Tibial artery (tissue), 4 donors: ENCODE measurements at places on chromosomes 6 and 20.

- DNase-seq = no peak
- no peaks in the 10 kb centered on the region for H3K36me3 ChIP-seq
Observed at GRCh38 chr6:28974505-28974904, 30.6 kb downstream of the ZNF311 start.

DNA sequence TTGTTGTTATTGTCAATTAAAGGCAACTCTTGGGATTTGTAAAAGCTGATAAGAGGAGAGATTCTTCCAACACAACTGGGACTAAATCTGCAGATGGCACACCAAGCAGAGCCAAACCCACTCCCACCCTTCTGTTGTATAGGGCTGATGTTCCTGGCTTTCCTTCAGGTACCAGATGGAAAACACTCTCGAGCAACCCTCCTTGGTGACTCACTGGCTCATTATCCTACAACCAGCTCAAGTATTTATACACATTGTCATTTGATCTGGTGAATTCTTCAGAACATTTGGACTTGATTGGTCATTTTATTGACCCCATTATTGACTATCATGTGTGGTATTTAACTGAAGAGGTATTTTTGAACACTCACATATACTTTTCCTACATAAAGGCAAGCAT is 190.3 kb upstream of the PCSK2 start:
- no peak overlapping the region for H3K27ac ChIP-seq
- H3K4me1 ChIP-seq = no peaks in the 10 kb centered on the region
- H3K36me3 ChIP-seq = no peaks in the 10 kb centered on the region
- H3K27me3 ChIP-seq = no peaks in the 10 kb centered on the region

- H3K36me3 ChIP-seq = peaks cover 8% of the 10 kb centered on the region
- H3K27me3 ChIP-seq = no peaks in the 10 kb centered on the region
- H3K4me1 ChIP-seq = no peaks in the 10 kb centered on the region
- no peak overlapping the region for H3K27ac ChIP-seq
Observed at GRCh38 chr6:116648156-116648555, 20.4 kb downstream of the ZUP1 start.

- no peak overlapping the region for H3K4me3 ChIP-seq
- no peak for DNase-seq
- H3K27ac ChIP-seq = no peak overlapping the region
Observed at GRCh38 chr20:16258766-16259165, 314.5 kb downstream of the KIF16B start.

DNA sequence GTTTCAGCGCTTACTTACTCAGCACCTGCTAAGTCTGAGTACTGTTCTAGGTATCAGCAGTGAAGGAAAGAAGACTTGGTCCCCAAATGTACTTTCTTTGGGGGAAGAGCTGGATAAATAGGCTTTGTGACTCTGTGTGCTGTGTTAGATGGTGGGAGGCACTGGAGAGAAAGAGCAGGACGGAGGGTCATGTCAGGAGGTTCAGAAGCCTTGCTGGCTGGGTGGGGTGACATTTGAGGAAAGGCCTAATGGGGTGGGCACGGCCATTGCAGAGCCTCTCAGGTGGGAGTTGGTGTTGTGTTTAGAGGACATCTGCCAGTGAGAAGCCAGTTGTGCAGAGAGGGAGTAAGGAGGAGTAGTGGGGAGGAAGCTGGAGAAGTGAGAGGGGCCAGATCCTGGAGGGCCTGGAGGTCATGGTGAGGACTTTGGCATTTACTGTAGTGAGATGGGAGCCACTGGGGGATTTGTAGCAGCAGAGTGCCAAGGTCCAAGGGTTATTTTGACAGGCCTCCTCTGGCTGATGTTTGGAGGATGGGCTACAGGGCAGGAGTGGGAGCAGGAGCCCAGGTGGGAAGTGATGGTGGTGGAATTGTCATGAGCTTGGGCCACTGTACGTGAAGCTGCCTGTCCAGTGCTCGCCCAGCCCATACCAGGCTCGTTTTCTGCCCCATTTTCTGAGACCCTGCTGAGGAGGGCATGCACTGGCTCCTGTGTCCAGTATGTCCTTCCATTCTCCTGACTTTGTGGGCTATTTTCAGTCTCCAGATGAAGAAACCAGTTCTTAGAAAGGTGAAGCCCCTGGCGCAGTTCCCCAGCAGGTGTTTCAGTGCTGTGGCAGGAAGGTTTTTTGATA is 886 bp downstream of the SDCBP2 start:
- peaks cover 9% of the 10 kb centered on the region for H3K36me3 ChIP-seq
- no peak overlapping the region for H3K4me3 ChIP-seq
- no peak overlapping the region for H3K27ac ChIP-seq
- peak; percentile 39 for DNase-seq
- no peaks in the 10 kb centered on the region for H3K4me1 ChIP-seq

- H3K4me3 ChIP-seq = no peak overlapping the region
- H3K27ac ChIP-seq = no peak overlapping the region
- no peaks in the 10 kb centered on the region for H3K36me3 ChIP-seq
Observed at GRCh38 chr6:120871416-120872261, 462.6 kb downstream of the TBC1D32 start.

GRCh38 chr20:821046-821730 is 12.3 kb upstream of the FAM110A start:
- H3K4me3 ChIP-seq = no peak overlapping the region
- no peaks in the 10 kb centered on the region for H3K27me3 ChIP-seq
- no peak for DNase-seq
- no peaks in the 10 kb centered on the region for H3K4me1 ChIP-seq

DNA sequence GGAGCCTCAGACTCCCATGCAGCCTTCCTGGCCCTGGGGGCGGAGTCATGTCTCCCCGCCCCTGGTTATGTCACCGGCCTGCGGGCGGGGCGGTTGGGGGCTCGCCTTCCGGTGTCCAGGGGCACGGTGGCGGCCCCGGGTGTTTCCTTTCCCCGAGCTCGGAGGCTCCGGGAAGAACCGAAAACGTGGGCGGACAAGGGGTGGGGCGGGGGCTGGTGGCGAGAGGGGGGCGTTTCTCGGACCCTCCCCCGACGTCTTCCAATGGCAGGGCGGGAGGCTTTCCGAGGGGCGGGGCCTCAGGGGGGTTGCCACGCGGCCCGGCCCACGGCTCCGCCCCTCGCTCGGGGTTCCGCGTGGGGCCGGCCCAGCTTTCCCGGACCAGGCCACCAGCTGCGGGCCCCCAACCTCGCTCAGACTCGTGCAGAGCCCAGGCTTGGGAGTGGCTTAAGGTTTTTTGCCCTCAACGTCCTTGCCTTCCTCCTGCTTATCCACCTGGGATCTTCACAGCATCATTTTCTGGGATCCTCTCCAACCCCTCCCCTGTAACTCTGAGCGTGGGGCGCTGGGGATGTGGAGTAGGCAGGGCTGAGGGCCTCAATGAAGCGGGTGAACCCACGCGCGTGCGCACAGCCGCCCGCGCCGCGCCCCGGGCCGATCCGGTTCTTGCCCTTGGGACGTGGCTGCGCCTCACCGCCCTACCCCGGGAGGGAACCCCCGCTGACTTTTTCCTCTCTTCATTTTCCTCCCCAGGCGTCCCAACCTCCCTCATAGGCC is 2.1 kb upstream of the NRN1 start:
- DNase-seq = peak; percentile 93
- H3K4me3 ChIP-seq = peak overlapping the region; percentile 69
- peak overlapping the region; percentile 90 for H3K27ac ChIP-seq
- H3K36me3 ChIP-seq = no peaks in the 10 kb centered on the region
- H3K27me3 ChIP-seq = peaks cover 4% of the 10 kb centered on the region
- peaks cover 38% of the 10 kb centered on the region for H3K4me1 ChIP-seq

- H3K4me3 ChIP-seq = no peak overlapping the region
- H3K36me3 ChIP-seq = no peaks in the 10 kb centered on the region
- no peaks in the 10 kb centered on the region for H3K4me1 ChIP-seq
Observed at GRCh38 chr20:56845546-56846086, 216.5 kb downstream of the TFAP2C start.

DNA sequence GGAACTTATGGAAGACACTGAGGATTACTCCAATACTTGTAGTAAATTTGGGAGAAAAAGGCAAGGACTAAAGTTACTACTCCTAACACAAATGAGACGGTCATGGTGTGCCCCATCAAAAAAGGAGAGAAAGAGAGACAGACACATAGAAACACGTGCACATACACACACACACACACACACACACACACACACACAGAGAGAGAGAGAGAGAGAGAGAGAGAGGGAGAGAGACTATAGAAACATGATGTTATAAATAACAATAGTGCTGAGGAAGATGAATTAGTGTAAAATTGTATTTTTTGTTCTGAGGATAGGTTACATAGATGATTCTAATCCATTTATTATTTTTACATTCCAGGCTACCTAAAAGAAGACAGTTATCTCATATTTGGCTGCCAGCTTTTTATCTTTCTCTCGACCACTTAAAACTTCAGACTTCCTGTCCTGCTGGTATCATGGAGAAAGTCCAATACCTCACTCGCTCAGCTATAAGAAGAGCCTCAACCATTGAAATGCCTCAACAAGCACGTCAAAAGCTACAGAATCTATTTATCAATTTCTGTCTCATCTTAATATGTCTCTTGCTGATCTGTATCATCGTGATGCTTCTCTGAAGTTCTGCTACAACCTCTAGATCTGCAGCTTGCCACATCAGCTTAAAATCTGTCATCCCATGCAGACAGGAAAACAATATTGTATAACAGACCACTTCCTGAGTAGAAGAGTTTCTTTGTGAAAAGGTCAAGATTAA is 10.5 kb downstream of the PLN start:
- H3K4me3 ChIP-seq = peak overlapping the region; percentile 59
- H3K4me1 ChIP-seq = no peaks in the 10 kb centered on the region
- no peaks in the 10 kb centered on the region for H3K27me3 ChIP-seq
- peak overlapping the region; percentile 3 for H3K27ac ChIP-seq

DNA sequence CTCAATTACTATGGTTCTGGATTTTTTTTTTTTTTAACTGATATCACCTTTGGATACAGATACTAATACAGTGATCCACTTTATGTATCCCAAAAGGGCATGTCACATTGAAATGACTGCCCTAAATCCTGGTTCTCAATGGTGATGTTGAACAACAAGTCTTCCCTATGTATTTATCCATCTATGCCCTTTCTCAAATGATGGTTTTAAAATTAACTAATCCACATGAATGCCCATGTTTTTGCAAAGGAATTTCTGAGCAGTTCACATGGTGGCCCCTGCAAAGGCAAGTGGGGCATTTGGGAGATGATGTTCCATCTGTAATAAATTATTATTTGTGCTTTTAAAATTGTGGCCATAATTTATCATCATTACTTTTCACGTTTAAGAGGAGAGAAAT is 2.7 kb downstream of the ADGRB3 start:
- DNase-seq = no peak
- peaks cover 21% of the 10 kb centered on the region for H3K4me1 ChIP-seq
- no peaks in the 10 kb centered on the region for H3K36me3 ChIP-seq
- no peak overlapping the region for H3K4me3 ChIP-seq

GRCh38 chr20:16462711-16463110 is 110.5 kb downstream of the KIF16B start:
- no peaks in the 10 kb centered on the region for H3K4me1 ChIP-seq
- no peak overlapping the region for H3K27ac ChIP-seq
- no peak for DNase-seq
- no peak overlapping the region for H3K4me3 ChIP-seq
- H3K36me3 ChIP-seq = no peaks in the 10 kb centered on the region
- H3K27me3 ChIP-seq = no peaks in the 10 kb centered on the region

- DNase-seq = no peak
- H3K4me1 ChIP-seq = peaks cover 4% of the 10 kb centered on the region
- no peaks in the 10 kb centered on the region for H3K36me3 ChIP-seq
- no peak overlapping the region for H3K27ac ChIP-seq
- no peaks in the 10 kb centered on the region for H3K27me3 ChIP-seq
Observed at GRCh38 chr20:18694071-18694470, 106.2 kb downstream of the DTD1 start.
